ENCODE measurements at places on chromosomes 5 and 9.

DNA sequence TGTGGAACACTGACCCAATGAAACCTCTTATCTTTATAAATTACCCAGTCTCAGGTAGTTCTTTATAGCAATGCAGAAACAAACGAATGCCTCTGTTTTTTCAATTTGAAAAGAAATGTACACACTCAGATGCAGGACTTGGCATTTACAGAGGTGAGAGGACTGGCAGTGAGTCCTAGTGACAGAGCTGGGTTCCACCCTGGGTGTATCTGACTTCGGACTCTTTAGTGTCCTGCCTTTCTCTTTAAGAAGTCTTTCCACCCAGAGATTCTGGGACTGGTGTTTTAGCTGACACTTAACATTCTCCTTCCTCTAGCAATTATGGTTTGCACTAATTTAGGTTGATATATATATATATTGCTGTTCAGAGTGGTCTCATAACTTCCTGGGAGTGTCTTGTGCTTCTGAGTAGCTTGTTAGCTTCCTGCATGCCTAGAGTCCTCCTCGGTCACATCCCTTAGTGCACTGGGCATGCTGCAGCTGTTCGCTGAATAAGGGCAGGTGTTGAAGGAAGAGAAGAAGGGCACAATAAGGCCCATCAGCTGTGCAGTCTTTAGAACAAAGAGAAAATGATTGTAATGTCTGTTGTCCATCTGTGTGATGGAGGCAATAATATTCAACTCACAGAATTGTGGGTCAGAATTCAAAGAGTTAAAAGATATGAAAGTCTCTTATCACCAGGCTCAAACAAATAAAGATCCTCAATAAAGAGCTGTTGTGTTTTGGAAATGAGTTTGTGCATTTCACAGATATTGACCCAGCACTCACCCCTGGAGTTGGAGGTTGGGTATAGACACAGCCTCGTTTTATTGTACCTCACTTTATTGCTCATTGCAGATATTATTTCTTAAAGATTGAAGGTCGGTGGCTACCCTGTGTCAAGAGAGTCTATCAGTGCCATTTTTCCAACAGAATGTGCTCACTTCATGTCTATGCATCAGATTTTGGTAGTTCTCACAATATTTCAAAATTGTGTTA, 187.1 kb downstream of the TRIM32 start:
- no peak for DNase-seq

DNA sequence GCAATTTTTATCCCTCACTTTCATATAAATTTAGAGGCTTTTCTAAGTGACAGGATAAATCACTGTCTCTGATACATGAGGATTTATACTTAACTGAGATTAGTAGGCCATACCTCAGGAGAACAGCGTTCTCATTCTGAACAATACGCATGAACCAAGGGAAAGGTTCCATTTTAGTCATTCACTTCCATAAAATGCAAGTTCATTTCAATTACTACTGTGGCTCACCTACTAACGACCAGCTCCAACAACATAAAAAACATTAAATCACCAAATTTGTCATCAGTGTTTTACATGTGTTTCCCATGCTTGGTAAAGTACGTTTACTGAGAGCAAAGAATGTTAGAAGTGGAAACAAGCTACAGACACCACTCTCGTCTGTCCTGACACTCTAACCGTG, 67.4 kb downstream of the EFNA5 start:
- no peak for DNase-seq

GRCh38 chr5:52648726-52649125, 139.0 kb upstream of the ITGA1 start:
- no peak for DNase-seq

DNA sequence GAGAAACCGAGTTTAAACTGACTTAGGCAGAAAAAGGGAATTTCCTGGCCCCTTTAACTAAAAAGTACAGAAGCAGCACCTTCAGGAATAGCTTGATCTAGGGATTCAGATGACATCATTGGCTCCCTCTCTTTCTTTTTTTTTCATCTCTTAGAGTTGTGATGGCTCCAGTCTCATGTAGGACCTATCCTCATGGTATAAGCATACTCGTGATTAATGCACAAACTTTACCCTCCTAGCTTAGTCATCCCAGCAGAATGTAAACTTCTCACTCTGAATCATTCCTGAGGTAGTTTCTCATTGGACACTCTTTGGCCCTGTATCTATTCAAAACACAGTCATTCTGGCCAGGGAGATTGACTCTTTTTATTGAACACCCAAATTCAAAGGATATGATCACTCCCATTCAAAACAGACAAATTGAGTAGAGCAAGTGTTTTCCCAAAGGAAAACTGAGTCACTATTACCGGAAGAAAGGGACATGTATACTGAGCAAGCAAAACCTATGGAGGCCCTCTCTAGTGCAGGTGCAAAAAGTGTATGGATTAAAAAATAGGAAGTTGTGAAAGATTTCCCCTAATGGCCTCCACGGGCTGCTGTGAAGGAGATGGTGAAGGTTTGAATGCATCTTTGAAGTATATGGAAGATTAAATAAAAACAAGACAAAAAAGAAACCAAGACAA, 27.6 kb upstream of the SMIM23 start:
- DNase-seq: no peak

- DNase-seq: no peak
These were observed 39.6 kb upstream of the TEX48 start for GRCh38 chr9:114721491-114722079.

Measured in CMK (cell line).